ENCODE measurements at places on chromosomes 2 and 18. TPM values are rescaled to one million over a fixed set of nuclear protein-coding genes. Genes with fewer than 3 reads are reported as not detected.

DNA sequence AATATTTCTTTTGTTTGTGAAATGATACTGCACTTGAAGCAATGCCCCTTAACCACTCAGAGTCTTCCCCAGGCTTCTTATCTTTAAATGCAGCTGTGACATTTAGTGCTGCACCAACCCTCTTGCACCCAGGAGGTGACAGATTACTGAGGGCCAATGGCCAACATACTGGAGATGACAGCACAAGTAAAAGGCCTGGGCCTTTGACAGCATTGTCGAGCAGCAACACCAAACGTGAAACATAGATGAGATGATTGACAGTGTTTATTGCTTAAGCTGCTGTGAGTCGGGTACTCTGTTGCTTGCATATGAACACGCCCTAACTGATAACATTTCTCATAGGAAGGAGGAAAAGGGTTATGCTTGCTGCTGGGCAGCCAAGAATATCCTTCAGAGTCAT lies 80.3 kb downstream of the THNSL2 start:
- DNase-seq, result no peak

Gene KLHL29
- 0.65 TPM for total RNA-seq

- no peak for DNase-seq
Observed at GRCh38 chr2:34115076-34115475, 516.0 kb upstream of the FAM98A start.

Gene PARD6G
- total RNA-seq, result 1.7 TPM

GRCh38 chr2:178280244-178280852 lies 86.0 kb downstream of the OSBPL6 start:
- DNase-seq, result no peak
